Regular cardiac myocyte (primary cell): ENCODE measurements at places on chromosomes 1 and 21. TPM values are rescaled to one million over a fixed set of nuclear protein-coding genes. Genes with fewer than 3 reads are reported as not detected.

AMY2A gene
- total RNA-seq: not detected in 2 replicates

SLC1A7 gene
- total RNA-seq: 0.58 and 1.1 TPM in 2 replicates

RIMS3 gene
- 0.38 and 0.85 TPM in 2 replicates for total RNA-seq

DUSP23 gene
- total RNA-seq: 15.1 and 15.8 TPM in 2 replicates

AGMAT gene
- total RNA-seq: 1.7 and 2.7 TPM in 2 replicates

VSIG8 gene
- total RNA-seq: not detected in 2 replicates

OXCT2 gene
- total RNA-seq: 0.96 and 1.7 TPM in 2 replicates

CA6 gene
- total RNA-seq: not detected in 2 replicates

HES3 gene
- not detected in 2 replicates for total RNA-seq
